ENCODE measurements at places on chromosomes 12 and 14.

- no peak for DNase-seq
Observed at GRCh38 chr12:69274861-69275260, 35.5 kb downstream of the CPSF6 start.

- no peak for DNase-seq
Observed at GRCh38 chr12:47838286-47838931, 18.7 kb upstream of the HDAC7 start.

DNA sequence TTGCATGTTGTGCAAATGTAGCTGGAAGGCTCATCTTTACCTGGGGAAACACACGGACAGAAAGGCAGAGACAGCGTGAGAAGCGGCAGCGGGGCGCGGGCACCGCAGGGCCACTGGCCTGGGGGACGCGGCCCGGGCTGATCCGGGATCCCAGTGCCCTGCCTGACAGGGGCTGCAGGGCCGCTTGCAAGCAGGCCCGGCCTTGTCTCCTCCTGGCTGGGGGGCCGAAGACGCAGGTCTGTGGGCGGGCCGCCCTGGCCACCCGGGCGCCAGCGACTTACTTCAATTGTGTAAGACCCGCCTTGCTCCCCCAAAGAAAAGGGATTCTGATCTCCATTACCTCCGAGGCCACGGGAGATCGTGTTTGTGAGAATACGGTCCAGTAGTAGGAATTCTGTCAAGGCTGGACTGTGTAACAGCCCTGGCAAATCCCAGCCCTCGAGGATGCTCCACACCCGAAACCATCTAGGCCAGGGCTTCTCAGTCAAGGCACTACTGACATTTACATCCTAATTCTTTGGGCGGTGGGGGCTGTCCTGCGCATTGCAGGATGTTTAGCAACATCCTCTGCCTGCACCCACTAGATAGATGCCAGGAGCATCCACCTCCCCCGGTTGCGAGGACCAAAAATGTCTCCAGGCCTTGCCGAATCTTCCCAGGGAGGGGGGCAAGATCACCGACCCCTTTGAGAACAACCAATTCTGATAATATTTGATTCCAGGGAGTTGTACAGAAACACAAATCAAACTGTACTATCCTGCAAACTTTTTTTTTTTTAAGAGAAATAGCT is 95.6 kb downstream of the BCL11B start:
- no peak for DNase-seq

GRCh38 chr12:50786498-50787231 is 22.8 kb downstream of the ATF1 start:
- DNase-seq, result no peak

DNA sequence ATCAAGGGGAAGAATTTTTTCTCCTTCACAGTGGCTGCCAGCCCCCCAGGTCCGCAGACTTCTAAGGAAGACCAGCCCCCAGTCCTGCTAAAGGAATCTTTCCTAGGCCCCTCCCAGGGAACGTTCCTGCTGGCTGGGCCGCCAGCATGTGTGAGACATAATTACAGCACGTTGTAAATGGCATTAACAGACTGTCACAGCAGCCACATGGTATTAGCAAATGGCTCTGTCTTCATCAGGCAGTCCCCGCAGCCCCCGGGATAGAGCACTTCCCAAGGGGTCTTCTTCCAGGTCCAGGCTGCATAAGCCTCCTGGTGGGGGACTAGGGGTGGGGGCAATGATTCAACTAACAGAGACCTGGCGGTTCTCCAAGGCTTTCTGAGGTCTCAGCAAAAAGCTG is 34.9 kb upstream of the FAM222A start:
- DNase-seq, result no peak

DNA sequence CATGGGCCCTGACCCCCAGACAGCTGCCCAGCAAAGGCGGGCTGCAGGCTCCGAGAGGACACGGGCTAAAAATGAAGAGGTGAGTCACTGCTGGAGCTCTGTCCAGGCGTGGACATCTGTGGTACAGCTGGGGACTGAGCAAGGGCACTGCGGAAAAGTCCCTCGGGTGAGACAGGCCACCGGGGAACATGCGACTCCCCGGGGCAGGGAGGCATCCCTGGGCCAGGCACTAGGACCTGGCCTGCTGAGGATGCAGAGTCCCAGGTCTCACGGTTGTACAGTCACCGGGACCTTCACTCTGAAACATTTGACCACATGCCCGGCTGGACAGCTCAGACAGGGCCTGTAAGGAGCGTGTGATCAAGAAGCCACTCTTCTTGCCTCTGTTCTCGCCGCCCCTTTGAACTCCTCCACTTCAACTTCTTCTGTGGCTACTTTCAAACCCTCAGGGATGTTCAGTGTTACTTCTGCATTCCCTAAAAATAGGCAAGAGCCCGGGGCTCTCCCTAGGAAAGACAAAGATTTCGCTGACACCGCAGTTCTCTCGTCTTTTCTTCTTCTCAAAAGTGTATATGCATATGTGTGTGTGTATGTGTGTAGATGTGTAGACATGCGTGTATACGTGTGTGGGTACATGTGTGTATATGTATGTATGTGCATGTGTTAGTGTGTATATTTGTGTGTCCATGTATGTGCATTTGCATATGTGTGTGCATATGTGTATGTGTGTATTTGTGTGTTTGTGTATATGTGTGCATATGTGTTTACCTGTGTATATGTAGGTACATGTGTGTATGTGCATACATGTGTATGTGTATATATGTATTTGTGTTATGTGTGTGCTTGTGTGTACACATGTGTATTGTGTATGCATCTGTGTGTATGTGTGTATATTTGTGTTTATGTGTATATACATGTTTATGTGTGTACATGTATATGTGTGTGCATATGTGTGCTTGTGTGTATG is 5.0 kb upstream of the RFLNA start:
- no peak for DNase-seq

GRCh38 chr12:69000074-69000473 is 67.1 kb upstream of the CPM start:
- no peak for DNase-seq

DNA sequence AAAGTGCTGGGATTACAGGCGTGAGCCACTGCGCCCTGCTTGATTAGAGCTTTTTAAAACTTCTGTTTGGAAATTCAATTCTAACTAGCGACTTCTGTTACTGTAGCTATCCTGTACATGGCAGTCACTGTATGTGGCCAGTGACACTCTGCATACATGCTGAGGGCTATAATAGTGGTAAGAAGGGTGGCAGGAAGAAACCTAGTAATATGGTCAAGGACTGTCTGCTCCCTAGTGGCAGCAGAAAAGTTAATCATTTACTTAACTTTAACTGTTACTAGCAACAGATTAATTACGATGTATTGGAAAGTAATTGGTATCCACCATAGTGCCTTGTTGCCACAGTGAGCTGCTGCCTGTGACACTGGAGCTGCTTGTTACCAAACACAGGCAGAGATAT is 149.0 kb downstream of the KITLG start:
- no peak for DNase-seq

GRCh38 chr14:59483363-59483762 is 845 bp downstream of the L3HYPDH start:
- DNase-seq, result no peak

DNA sequence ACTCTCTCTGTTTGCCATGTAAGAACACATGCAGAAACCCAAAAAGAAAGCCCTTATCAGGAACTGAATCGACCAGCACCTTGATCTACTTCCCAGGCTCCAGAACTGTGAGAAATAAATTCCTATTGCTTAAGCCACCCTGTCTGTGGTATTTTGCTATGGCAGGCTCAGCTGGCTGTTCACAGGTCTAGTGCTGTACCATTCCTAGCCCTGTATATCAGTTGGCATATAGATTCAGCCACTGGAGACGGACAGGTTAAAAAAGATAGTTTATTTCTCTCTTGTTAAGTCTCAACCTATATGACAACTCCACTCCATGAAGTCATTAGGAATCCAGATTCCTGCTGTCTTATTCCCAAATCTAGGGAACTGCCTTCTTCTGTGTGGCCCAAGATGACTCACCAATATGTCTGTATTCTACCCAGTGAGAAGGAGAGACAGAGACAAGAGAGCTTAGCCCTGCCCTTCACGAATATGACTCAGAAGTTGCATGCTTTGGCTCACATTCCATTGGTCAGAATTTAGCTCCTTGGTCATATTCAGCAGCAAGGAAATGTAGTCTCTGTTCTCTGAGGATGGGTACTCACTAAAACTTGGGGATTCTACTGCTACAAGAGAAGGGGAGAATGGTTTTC is 57.0 kb downstream of the PLEKHG7 start:
- DNase-seq, result no peak

GRCh38 chr12:2482938-2483660 is 311.7 kb upstream of the FKBP4 start:
- no peak for DNase-seq

- no peak for DNase-seq
Observed at GRCh38 chr12:64633940-64634337, 23.6 kb downstream of the RASSF3 start.

DNA sequence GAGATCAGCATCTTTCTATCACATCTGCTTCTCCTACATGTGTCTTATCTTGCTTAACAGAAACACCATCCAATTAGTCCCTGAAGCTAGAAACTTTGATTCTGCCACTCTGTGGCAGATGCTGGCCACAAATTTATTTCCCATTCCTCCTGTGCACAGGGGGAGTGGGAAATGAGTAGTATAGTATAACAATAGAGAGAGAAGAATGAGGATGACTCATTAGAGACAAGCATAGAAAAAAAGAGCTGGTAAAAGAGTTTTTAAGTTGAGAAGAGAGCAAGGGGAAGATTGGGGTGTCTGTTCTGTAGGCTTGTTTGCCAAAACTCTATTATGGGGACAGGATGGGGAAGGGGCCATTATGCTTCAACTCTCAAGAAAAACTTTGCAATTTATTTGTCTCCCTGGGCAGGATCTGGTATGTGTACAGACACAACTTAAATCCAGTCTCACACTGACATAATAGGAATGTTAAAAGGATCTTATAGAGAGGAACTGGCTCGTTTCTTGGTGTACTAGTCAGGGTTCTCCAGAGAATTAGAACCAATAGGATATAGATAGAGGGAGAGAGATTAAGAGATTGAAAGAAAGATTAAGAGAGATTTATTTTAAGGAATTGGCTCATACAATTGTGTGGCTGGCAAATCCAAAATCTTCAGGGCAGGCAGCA is 142.6 kb upstream of the CPSF6 start:
- DNase-seq, result no peak

DNA sequence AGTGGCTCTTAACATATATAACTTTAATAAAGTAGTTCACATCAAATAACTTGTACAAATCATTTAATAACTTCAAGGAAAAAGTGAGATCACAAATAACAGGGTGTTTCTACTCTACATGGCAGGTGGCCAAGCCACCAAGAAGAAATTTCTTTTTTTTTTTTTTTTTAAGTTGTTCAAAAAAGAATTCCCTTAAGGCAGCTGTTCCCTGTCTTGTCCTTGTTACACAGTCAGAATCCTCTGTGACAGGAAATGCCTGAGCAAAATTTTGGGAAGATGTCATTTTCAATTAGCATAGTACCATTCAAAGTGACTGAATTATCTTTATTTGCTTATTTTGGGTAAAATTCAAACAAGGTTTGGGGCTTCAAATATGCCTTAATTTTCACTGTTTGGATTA is 79.4 kb downstream of the LIN7A start:
- DNase-seq, result no peak

DNA sequence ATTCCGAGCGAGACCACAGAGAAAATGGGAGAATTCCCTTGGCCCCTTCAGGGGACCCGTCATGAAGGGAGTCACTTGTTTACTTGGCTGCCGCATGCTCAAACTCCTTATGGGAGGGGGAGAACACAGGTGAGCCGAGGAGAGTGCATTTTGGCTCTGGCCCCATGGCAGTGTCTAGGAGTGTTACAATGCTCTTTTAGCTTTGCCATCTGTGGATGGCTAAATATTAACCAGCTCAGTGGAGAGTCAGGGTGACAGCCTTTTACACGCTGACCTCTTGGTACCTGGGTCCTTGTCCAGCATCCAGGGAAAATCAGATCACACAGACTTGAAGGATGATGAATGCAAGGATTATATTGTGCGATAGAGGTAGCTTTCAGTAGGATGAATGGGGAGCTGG is 146.4 kb upstream of the ATXN7L3B start:
- DNase-seq, result no peak

DNA sequence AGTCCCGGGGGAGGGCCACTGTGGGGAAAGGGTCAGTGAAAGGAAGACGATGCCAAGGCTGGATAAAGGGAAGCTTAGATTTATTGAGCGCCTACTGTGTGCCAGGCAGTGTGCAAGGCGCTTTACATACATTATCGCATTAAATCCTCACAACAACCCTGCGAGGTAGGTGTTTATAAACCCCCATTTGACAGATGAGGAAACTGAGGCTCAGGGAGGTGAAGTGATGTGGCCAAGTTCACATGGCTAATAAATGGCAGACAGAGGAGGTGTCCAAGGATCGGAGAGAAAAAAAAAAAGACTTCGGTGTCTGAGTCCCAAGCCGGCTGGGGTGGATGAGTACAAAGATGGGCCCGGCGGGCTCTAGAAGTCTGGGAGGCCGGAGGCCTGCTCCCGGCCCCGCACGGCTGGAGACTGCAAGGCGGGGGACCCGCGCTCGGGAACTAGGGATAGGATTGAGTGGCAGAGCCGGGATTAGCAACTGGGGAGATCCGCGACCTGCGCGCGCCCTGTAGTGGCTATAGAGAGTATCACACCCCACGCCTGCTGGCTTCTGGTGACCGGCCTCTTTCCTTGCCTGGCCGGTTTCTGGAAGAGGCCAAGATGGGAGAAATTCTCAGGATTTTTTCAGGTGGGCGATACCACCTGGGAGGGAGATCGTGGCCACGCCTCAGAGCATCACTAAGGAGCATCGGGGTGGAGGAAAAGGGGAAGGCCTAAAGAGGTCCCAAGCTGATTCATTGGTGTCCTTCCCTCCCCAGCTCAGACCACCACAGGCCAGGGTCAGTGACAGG is 3.9 kb downstream of the DDN start:
- no peak for DNase-seq

DNA sequence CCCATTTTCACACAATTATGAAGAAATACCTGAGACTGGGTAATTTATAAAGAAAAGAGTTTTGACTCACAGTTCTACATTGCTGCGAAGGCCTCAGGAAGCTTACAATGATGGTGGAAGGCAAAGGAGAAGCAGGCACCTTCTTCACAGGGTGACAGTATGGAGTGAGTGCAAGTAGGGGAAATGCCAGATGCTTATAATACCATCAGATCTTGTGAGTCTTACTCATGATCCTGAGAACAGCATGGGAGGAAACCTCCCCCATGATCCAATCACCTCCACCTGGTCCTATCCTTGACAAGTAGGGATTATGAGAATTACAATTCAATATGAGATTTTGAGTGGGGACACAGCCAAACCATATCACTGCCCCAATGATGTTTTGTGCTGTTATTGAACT is 189.3 kb upstream of the CRY1 start:
- DNase-seq, result no peak

DNA sequence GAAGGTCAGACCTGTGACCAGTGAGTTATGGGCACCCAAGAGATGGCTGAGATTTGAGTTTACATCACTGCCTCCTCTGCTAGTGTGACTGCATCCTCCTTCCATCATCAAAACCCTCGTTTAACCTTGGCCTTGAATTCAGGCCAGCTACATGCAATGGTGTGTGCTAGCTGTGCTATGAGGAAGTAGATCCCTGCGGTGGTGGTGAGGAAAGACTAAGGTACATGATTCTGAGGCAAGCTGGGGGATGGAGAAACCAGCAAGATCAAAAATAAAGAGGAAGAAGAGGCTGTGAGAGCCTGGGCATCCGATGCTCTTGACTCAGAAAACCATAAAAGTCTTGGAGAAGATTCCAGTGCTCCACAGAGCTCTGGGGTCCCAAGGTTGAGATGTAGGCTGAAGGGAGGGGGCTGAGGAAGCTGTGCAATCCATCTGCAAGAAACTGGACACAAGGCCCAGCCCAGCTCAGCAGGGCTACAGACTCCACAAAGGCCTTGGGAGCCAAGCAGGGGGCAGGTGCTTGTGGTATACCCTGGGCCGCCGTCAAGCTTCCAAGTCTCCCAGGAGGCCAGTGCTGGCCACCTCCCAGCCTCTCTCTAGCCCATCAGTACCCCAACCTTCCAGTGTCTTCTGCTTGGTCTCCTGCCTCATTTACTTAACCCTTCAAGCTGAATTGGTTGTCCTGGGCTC is 774.8 kb downstream of the VRK1 start:
- DNase-seq, result no peak

All from esophagus squamous epithelium (tissue), 5 donors.